NCI-H69 (cell line): ENCODE measurements at places on chromosomes 6 and 20.

DNA sequence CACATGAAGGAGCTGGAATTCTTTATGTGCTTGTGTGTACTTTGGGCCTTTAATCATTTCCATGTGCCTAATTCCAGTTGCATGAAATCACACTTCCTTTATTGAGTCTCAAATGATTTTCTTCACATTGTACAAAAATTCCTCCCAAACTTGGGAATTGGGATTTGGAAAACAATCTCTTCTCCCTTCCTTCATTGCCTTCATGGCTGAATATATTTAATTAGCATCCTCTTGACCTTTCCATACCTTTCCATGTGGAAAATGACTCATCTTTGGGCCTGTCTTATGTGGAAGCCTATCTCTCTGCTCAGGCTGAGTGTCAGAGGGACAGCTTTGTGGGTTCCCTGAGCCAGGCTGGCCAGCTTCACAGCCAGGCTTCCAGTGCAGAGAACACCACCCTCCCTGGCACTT lies 33.0 kb upstream of the CDH4 start:
- no peak for DNase-seq

- DNase-seq: no peak
These were observed 54.9 kb upstream of the PDE10A start for GRCh38 chr6:165717732-165718465.

DNA sequence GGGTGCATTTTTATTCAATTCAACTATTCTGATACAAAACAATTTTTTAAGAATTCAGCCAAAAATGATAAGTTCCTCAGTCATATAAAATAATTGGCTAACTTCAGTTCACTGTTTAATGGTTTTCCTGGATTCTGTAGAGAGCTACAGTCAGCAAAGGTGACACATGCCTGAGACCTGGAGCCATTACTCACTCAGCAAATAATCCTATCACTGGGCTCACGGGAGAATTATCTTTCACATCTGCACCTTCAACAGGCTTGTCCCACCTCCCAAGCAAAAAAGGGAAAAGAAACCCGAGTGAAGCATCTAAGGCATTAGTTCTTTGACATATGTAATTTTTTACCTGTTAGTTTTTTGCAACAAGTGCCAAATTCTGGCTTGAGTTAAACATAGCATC lies 34.9 kb upstream of the FOXA2 start:
- peak; percentile 48 for DNase-seq

DNA sequence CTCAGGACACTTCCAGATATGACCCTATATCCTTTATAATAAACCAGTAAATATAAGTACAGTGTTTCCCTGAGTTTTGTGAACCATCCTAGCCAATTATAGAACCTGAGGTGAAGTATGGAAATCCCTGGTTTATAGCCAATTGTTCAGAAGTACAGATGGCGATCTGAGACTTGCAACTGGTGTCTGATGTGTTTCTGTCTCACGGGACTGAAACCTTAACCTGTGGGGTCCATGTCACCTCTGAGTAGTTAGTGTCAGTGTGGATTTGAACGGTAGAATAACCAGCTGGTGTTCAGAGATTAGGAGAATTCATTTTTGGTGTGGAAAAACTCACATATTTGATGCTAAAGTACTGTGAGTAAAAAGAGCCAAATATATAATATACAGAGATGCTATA lies 606.6 kb downstream of the MAFB start:
- DNase-seq: no peak

DNA sequence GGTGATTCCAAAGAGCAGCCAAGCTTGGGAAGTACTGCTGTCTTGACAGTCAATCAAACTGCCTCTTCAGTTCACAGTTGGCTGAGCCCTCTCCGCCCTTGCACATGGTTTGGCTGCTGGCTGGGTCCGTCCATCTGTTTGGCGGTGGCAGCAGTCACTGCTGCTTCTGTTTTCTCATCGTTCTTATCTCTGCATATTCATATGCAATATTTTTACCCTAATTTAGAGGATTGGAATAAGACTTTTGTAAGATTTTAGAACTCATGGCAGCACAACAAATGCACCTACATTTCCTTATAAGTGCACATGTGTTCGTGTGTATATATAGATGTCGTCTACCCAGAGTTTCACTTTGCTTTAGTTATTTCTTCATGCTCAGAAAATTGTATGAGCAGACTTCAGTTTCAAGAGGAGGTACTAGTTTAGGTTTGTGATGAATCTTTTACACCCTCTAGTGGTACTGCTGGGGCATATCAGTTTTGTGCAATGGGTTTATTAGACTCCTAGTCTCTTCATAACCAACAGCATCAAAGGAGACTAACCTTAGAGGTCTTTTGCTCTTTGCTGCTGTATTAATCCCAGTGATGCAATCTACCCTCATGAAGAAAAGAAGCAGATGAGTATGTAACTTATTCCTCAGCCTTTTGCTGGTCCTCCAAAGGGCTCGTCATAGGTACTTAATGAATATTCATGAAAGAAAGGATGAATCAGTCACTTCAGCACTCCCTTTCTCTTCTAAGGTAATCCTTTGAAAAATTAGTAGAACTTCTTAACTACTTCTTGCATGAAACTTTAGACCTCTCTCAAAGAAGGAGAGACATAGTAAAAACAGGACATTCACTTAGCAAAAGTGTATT lies 44.3 kb downstream of the KHDC1L start:
- peak; percentile 78 for DNase-seq

GRCh38 chr6:133710826-133711225 lies 178.1 kb upstream of the TCF21 start:
- DNase-seq: no peak

DNA sequence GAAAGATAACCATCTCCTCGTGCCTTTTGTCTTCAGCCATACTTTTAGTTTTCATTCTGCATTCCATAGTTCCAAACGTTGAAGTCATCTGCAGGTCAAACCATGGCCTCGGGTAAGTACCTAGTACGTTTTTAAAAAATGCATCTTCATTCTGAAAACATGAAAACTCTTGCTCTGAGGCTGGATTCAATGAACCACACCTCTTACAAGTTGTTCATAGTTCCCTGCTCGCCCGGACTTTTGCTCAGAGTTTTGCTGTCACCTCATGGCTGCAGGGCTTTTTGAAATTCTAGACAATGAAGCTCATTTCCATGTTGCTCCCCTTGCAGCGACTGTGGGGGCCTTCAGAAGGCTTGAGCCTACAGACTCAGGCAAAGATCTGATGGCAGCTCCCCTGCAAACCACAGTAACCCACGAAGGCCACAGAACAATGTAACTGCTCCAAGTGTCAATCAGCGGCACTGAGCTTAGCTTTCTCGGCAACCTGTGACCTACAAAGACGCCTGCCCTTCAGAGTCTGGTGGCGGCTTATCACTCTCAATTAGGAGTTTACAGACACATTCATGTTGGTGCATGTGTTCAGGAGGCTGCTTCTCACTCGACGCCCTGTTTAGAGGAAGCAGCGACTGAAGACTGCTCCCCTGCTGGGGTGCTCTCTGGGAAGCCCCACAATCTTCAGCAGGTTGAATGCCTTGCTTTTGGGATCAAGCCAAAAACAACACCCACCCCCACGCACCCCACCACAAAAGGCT lies 61.2 kb downstream of the FOXC1 start:
- peak; percentile 8 for DNase-seq

DNA sequence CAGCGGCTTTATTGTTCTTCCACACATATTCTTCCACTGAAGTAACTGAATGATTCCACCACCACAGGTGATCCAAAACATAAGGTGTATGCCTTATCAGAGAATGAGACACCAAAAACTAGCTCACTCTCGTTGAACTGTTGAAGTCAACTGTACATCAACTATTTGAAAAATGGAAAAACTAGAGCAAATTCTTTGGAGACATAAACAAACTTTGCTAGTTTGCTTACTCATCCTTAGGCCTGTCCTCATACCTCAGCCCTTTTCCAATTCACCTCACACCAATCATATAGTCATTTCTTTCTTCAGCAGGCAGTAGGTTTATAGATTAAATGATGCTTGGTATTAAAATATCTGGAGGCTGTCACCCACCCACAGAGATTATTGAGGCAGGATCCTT lies 77.1 kb upstream of the RNF217 start:
- no peak for DNase-seq

- peak; percentile 46 for DNase-seq
These were observed 30.8 kb downstream of the AGPAT4 start for GRCh38 chr6:161242779-161243693.

DNA sequence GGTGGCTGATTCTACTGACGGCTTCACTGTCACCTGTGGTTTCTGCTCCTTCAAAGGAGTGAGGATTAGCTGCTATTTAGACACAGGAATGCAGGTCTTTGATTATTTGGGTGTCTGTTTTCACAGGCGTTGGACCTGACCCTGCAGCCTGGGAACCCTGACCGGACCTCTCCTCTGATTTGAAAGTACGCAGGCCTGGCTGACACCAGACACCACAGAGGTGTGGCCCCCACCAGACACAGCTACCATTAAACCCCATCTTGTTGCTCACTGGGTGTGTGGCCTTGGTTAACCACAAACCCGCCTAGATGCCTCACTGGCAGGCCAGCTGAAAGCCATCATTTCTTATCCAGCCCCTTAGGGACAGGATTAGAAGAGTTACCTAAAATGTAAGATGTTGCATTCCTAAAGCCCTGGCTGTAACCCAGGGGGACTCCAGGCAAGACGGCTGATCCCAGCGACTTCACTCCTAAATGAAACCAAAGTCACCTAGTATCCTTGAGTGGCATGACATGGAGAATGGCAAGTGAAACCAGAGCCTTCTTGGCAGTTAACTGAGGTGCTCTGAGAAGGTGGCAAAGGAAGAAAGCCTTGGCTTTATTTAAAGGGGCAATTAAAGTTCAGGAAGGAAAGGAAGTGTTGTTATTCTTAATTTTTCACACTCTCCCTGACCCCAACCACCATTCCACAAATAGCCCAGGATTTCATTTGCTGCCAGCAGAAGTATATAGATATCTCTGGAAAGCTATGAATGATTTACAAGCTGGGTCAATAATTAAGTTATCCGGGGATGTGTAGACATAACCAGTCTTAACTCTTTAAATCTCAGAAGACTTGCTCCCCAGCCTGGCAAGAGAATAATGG lies 169.9 kb downstream of the QRSL1 start:
- DNase-seq: no peak

GRCh38 chr6:38234934-38235682 lies 404.6 kb downstream of the BTBD9 start:
- peak; percentile 87 for DNase-seq

DNA sequence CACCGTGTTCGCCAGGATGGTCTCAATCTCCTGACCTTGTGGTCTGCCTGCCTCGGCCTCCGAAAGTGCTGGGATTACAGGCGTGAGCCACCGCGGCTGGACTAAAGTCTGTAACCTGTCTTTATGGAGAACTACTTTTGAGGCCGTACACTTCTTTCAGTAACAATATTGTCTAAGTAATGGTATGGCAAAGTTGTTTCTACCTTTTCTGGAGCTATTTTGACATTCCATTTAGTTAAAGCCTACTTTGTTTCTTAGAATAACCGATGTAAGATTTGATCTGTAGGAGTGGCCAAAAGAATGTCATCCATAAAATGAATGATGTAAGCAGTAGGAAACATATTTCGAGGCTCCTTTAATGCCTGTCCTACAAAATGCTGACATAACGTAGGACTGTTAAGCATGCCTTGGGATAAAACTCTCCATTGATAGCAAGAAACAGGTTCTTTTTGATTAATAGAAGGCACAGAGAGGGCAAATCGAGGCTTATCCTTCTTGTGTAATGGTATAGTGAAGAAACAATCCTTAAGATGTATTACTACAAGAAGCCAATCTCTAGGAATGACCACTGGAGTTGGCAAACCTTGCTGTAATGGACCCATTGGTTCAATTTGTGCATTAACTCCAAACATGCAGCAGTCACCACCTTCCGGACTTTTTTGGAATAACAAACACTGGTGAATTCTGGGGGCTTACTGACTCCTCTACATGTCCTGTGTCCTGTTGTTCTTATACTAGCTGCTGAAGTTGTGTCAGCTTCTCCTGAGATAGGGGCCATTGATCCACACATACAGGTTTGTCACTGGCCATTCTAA lies 35.9 kb downstream of the HLA-DRA start:
- DNase-seq: no peak

GRCh38 chr6:72589096-72589495 lies 32.8 kb upstream of the KCNQ5 start:
- no peak for DNase-seq

GRCh38 chr6:139017227-139017626 lies 11.3 kb upstream of the ABRACL start:
- peak; percentile 89 for DNase-seq

GRCh38 chr6:113755449-113756289 lies 101.5 kb upstream of the MARCKS start:
- DNase-seq: no peak
